ENCODE measurements at places on chromosomes 7 and 10.

DNA sequence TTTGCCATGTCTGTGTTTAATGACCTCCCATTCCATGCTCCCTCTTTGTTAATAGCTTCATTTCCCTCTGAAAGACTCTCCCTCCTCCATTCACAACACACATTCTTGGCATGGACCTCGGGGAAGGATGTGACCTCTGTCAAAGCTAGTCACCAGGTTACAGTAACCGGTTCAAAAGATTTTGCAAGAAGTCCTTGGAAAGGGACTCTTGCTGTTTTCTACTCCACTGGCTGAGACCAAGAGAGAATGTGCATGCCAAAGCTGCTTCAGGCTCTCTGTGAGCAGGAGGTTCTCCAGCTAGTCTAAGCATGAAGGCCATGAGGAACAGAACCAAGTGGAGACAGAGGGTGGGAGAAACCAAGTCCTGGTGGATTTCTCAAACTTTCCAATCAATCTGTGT lies 732.6 kb downstream of the CCSER2 start:
- DNase-seq = no peak

GRCh38 chr10:13526948-13527863 lies 1.6 kb downstream of the BEND7 start:
- DNase-seq = no peak

DNA sequence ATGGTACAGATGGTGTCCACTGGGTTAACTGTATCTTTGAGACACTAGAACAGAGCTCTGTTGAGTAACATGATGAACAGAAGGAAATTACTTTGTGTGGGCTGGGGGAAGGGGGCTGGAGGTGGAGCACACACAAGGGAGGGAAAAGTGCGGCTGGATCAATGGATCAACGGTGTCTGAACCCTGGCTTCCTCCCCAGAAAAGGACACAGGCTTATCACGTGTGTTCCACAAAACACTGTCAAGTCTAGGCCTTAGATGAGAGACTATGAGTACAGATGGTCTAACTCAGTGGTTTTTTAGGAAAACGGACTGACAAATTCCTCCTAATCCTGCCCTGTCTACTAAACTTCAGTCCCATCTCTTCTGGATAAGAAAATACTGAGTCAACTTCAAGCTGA lies 27.8 kb downstream of the HSPB1 start:
- no peak for DNase-seq

- DNase-seq = no peak
Observed at GRCh38 chr10:29723726-29724125, 89.0 kb upstream of the SVIL start.

DNA sequence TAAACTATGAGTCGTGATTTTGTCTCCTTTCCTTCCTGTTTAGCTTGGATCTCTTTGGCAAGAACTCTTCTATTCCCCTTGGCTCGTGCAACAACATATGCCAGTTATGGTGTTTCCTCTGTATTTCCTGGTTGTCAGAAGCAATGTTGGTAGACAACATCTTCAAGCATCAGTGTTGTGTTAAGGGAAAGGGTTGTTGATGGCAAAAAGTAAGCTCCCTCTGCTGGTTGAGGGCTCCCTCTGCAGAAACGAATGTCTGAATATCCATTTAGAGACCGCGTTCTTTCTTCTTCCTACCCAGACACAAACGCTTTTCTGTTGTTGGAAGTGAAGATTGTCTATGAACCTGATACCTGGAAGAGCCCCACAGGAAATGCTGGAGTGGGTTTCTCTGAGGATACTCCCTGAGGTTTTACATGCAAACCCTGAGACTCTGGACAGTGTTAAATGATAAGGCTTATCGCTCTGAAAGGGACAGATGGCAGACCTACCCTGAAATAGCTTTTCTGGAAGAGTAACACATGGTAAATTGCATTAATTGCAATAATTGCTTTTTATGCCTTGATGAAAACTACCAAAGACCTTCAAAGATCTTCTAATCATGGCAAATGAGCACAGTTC lies 23.5 kb upstream of the C1QL3 start:
- no peak for DNase-seq

- DNase-seq = no peak
Observed at GRCh38 chr10:51369903-51370302, 295.6 kb downstream of the PRKG1 start.

- DNase-seq = no peak
Observed at GRCh38 chr7:43756368-43757072, 2.0 kb upstream of the BLVRA start.

DNA sequence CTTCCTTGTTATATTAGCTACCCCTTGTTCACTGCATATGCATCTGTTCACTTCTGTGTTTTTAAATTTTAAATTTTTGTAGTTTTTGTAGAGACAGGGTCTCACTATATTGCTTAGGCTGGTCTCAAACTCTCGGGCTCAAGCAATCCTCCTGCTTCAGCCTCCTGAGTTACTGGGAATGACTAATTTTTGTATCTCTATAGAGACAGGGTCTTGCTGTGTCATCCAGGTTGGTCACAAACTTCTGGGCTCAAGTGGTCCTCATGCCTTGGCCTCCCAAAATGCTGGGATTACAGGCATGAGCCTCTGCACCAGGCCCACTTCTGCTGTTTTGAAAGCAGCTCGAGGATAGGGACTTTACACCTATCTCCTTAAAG lies 64.6 kb downstream of the PRTFDC1 start:
- DNase-seq = no peak

DNA sequence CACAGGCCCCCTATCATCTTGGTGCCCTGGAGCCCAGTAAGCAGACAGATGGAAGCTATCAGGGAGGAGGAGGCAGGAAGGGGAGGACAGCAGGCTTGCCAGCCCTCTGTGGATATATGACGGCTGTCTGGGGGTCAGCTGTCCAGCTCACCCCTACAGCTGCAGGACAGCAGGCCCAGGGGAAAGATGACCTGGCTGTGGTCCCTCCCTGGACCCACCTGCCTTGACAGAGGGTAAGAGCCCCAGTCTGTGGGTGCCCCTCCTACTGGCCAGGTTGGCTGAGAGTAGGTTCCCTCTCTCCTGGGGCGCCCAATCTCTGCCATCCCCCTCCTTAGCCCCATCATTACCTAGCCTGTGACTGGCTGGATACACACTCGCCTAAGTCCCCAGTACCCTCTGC lies 62.5 kb downstream of the C10orf143 start:
- DNase-seq = no peak

- DNase-seq = no peak
Observed at GRCh38 chr10:91495402-91495801, 85.3 kb downstream of the HECTD2 start.

DNA sequence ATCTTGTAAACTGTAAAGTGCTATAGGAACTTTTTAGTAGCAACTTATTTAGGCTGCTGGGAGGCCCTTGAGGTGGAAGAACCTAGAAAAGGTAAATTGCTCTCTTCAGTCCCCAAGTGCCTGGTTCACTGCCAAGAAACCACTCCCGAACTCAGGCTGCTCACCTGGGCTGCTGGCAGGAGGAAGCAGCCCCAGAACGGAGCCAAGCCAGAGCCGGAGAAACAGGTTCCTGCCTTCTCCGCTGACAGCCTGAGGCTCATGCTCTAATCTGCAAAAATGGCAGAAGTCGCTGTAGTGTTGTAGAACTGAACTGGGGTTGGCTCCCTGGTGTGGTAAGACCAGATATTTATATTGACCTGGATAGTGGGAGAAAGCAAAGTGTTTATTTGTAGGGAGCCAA lies 136.0 kb downstream of the CUL2 start:
- DNase-seq = peak; percentile 76

GRCh38 chr7:79877874-79878465 lies 256.7 kb upstream of the GNAI1 start:
- DNase-seq = no peak

DNA sequence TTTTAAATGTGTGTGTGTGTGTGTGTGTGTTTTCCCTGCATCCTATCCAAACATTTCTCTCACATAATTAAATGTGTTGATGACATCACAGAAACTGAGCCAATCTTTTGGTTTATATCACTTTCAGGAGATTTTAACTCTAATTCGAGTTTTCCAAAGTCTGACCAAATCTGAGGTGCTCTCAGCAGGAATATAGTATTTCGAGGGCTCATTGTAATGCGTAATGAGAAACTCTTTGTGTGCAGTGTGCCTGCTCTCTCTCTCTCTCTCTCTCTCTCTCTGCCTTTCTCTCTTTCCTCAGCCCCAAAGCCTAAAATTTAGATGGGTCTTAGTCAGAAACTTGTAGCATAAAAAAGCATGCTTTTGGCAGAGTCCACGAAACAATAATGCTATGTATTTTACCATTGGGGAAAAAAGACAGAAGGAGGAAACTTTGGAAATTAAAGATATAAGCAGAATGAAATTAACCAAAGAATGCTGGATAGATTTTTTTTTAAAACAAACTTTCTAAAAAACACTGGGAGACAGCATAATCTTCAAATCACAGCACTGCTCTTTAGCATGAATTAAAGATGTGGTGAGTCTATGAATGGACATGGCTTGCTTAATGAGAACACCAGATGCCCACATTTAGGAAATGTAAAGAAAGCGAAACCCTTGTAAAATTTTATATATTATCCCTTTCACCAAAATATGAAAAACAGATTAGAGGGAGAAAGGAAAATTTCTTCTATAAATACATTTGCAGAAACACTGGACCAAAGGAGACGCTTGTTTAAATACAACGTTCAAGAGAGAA lies 206.8 kb upstream of the HABP2 start:
- no peak for DNase-seq

- no peak for DNase-seq
Observed at GRCh38 chr7:3733541-3734140, 432.6 kb downstream of the SDK1 start.

DNA sequence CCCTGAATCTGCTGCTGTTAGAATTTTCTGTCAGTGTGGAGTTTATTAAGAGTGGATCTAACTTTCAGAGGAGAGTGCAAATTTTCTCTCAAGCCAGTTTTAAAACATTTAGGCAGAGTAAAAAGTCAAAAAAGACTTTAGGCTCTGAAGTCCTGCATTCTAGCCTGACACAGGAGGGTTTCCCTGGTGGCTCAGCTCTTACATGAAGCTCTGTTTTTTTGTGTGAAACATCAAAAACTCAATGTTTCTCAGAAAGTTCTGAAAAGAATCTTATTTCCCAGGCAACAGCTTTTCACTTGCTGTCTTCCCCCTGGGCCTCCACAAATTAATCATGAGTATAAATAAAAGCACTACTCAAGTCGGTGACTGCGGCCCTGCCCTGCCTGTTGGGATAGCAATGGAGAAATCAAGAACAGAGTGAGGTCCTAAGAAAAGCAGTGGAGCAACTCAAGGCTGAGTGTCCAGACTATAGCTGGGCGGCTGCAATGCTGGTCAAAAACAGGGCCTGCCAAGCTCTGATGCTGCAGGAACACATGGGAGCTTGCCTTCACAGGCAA lies 22.3 kb upstream of the WDR11 start:
- no peak for DNase-seq

DNA sequence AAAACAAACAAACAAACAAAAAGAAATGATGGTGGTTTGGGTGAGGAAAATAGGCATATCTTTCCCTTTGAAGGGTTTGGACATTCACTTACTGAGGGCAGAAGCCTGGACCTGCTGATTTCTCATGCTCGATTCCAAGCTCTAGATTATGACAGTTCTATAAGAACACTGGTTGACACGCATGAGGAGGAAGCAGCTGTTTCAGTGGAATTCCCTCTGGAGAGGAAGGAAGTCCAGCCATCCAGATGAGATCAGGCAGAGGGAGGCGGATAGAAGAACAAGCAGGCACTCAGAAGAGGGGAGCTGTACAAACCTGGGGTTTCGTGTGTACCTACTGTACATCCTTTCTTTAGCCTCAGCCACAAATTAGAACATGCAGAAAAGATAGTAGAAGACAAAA lies 691.9 kb downstream of the INHBA start:
- no peak for DNase-seq

- no peak for DNase-seq
Observed at GRCh38 chr7:94296881-94297280, 97.8 kb upstream of the COL1A2 start.

- DNase-seq = no peak
Observed at GRCh38 chr10:71687077-71687476, 32.5 kb downstream of the C10orf105 start.

DNA sequence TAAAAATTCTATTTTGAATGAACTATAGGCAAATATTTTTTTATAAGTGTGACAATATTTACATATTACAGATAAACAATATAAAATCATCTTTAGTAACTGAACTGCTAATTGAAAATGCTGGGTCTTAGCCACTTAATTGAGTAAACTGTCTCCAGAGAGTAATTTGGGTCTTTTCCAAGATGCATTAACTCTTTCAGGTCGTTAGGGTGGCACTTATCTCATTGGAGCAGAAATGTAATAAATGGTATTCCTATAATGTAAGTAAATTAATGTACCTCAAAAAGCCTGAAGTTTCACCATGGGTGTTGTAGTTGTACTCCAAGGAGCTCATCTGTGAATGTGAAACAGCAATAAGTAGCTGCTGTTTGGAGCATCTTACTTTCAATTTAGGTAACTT lies 208.5 kb downstream of the EXOC4 start:
- no peak for DNase-seq

DNA sequence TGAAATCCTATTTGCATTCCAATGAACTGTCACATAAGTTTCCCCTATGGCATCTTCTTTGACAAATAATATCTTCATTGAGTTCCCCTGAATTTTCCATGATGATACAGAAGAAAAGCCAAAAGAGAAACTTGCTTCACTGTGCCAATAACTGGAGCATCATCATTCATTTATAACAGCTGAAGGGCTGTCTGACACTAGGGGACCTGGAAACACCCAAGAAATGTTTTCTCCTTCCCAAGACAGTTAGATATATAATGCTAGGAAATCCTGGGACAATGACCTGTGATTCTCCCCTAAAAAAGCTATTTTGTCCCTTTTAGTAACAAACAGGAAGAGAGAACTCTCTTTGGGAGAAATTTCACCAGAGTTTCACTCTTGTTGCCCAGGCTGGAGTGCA lies 133.6 kb downstream of the SEMA3C start:
- no peak for DNase-seq

- DNase-seq = no peak
Observed at GRCh38 chr7:113004726-113005454, 81.7 kb downstream of the GPR85 start.

GRCh38 chr10:25557136-25557535 lies 376.9 kb upstream of the MYO3A start:
- no peak for DNase-seq

DNA sequence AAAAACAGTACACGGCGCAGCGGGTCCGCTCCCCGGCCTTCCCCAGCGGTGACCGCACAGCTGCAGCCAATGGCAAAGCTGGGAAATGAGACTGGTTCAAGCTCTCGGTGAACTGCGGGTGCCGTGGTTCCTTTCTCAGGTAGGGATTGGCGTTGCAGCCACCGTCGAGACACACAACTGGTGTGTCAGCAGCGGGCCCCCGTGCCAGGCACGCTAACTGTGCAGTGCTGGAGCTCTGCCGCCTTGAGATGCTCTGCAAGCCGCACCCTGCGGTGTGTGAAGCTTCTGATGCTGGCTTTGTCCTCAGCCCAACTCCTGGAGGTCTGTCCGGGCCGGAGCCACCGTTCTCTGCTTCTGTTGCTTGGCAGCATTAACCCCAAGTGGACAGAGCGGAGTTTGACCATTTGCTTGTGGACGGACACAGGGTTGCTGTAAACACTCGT lies 20.6 kb upstream of the NKX6-2 start:
- DNase-seq = no peak

GRCh38 chr7:120421151-120421651 lies 148.2 kb downstream of the KCND2 start:
- DNase-seq = no peak

Measured in RWPE2 (cell line).